Epithelial cell of prostate (primary cell): ENCODE measurements at places on chromosomes 16 and 17.

- DNase-seq, result no peak
Measured at GRCh38 chr17:6610011-6610410, 30.5 kb downstream of the KIAA0753 start.

GRCh38 chr17:41973408-41973811, 6.8 kb downstream of the CNP start:
- DNase-seq, result no peak

DNA sequence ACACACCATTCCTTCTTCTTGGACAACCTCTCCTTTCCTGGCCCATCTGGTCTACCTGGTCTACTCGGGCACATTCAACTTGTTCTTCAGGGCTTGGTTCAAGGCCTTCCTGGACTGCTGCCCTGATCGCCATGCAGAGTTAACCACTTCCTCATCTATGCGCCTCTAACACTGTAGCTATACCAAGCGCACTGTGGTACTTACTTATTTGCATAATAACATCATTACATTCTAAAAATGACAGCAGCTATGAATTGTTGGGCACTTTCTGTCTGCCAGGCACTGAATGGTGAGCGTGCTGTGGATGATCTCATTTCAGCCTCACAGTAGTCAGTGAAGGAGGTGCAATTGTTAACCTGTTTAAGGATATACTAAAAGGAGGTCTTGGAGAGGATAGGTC, 66.9 kb upstream of the SDK2 start:
- no peak for DNase-seq

DNA sequence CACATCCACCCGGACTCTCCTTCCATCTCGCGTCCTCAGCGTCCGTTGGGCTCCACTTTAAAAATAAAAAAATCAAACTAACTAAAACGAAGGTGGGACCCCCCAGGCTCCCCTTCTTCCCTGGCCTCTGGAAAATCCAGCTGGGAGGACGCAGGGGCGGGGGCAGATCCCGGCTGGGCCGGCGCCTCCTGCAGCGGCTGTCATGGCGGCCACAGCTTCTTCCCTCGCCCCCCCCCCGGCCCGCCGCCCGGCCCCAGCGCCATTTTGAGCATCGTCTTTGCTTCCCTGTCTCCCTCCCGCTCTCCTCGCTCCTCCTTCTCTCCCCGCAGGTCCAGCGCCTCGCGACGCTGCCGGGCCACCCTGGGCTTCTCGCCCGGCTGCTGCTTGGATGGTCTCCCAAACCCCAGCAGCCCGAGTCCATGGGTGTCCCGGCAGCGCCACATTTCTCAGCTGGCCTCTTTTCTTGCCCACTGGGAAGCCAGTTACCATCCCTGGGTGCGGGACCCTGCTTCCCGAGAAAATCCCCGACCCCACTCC, 3.3 kb downstream of the HOXB2 start:
- DNase-seq, result no peak

DNA sequence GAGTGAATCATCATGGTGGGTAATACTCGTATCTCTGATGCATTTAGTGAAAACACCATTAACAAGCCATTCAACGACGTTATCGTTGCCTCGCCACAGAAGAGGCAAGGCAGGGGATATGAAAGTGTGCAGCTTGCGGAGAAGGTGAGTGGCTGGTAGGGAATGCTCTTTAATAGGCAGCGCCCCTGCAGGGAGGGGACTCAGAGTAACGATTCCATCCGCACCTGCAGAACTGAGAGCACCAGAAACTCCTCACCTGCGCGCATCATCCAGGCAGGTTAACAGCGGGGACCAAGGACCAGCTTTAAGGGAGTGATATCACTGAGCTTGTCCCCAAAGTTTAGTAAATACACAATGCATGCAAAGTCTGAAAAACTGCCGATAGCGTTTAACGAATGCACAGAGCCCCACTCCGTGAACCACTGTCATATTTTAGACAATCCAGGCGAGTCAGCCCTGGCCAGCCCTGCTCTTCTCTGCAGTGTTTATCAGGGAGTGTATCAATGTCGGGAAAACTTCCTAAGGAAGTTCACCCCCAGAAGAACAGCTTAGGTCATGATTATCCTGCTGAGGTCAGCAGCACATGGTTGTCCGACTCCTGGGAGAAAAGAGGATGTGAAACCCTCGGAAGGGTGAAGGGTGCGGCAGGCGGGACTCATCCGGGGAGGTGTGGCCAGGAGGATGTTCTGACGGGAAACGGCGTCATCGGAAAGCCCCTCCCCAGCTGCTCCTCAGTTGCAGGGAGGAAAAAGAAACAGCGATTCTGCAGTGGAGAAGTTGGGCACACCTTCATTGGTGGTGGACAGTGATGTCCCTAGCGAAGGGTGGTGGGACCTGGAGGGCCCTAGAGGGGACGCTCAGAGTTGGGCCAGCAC, 68.5 kb upstream of the DNAH17 start:
- no peak for DNase-seq

- no peak for DNase-seq
Measured at GRCh38 chr17:68820825-68821481, 134.2 kb downstream of the ABCA8 start.

GRCh38 chr16:11200592-11200991, 55.4 kb downstream of the SOCS1 start:
- no peak for DNase-seq

- DNase-seq, result no peak
Measured at GRCh38 chr16:54503011-54503855, 216.6 kb upstream of the IRX3 start.

- no peak for DNase-seq
Measured at GRCh38 chr17:67068999-67069398, 24.6 kb downstream of the CACNG1 start.

GRCh38 chr16:528111-529011, 849 bp downstream of the CAPN15 start:
- DNase-seq, result peak; percentile 12

GRCh38 chr17:77601054-77601979, 357.2 kb upstream of the TNRC6C start:
- no peak for DNase-seq

- DNase-seq, result peak; percentile 57
Measured at GRCh38 chr16:20911361-20911760, 10.8 kb downstream of the LYRM1 start.

GRCh38 chr17:81153340-81153803, 11.9 kb upstream of the PVALEF start:
- DNase-seq, result no peak

DNA sequence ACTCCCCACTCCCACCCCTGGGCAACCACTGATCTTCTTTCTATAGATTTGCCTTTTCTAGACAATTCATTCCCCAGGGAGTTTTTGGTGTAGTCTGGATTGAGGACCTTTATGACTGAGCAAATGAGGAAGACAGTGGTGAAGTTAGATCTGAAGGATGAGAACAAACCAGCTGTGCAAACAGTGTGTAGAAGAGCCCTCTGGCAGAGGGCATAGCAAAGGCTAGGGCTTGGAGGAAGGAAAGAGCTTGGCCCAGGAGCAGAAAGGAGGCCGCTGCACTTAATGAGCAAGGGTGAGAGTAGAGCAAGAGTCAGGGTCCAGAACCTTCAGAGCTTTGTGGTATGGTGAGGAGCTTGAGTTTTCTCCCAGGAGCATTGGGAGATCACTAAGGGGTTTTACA, 352.7 kb downstream of the CA10 start:
- DNase-seq, result no peak

GRCh38 chr16:64455275-64455674, 666.6 kb downstream of the CDH11 start:
- no peak for DNase-seq

DNA sequence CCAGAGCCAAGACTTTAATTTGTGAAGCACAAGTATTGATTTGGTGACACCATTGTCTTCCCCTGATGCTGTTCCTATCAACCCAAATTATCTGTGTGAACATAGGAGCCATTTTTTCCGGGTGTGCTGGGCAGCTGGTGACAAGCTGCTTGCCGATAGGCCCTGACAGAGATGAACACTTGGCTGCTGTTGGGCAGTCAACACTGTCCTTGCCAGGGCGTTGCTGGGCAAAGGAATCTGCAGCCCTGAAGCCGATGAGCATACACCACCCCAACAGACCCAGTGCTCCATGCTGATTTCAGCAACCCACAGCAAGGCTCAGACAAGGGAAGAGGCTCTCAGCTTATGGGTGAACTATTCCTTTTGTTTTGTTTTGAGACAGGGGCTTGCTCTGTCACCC, 105.4 kb downstream of the YPEL2 start:
- DNase-seq, result no peak

DNA sequence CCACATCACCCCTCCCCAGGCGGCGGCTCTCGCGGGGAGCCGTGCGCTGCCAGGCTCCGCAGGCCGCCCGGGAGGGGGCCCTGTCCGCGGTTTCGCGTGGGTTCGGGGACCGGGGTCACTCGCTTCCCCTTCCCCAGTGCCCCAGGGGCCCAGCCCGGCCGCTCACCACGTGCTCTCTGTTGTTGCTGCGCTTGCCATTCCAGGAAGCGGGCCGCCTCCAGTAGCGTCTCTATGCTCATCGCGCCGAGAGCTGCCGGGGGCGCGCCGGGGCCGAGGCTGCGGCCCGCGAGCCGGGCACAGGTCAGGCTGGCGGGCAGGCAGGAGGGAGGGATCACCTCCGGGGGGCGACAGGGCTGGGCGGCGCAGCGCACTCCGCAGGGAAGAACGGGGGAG, 390 bp downstream of the MNT start:
- no peak for DNase-seq

DNA sequence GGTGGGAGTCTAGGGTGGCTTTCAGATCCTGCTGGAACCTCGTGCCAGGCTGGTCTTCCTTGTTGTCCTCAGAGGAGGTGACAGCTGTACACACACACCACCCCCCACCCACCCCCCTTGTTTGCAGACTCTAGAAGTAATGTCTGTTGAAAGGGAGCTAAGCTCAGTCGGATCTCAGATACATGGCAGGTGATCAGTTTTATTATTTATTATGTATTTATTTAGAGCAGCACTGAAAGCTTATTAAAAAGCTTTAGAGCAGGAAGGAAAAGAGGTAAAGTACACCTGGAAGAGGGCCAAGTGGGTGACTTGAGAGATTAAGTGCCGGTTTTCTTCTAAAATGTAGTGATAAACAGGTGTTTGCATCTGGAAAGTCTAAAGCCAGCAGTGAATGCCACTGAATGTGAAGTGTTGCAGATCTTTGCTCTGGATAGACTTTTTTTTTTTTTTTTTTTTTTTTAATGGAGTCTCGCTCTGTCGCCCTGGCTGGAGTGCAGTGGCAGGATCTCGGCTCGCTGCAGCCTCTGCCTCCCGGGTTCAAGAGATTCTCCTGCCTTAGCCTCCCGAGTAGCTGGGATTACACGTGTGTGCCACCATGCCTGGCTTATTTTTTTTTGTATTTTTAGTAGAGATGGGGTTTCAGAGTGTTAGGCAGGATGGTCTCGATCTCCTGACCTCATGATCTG, 40.2 kb downstream of the FOXK2 start:
- DNase-seq, result no peak

GRCh38 chr17:34361478-34362061, 1.5 kb downstream of the CCL1 start:
- peak; percentile 56 for DNase-seq

DNA sequence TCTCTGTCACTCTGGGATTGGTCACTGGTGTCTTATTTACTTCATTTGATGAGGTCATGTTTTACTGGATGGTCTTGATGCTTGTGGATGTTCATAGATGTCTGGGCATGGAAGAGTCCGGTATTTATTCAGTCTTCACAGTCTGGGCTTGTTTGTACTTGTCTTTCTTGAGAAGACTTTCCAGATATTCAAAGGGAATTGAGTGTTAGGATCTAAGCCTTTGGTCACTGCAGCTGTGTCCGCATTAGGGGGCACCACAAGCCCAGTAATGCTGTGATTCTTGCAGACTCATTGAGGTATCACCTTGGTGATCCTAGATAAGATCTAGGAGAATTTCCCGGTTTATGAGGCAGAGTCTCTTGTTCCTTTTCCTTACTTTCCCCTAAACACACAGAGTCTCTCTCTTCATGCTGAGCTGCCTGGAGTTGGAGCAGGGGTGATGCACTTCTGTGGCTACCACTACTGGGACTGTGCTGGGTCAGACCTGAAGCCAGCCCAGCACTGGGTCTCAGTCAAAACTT, 214.7 kb downstream of the SPECC1 start:
- DNase-seq, result peak; percentile 43

- DNase-seq, result no peak
Measured at GRCh38 chr16:3718019-3718391, 681 bp upstream of the TRAP1 start.

DNA sequence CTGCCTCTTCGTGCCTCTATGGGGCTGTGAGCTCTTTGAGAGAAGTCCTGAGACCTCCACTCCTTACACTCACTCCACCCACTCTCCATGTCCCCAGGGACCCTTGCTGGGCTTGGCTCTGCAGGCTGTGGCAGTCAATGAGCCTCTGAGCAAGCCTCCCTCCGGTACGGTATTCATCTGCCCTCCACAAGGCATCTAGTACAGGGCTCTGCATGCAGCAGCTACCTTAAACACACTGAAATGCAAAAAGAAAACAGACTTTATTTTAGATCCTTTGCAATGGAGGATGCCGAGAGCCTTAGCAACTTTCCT, 38.9 kb upstream of the SMPD3 start:
- no peak for DNase-seq

- DNase-seq, result no peak
Measured at GRCh38 chr17:64304551-64304950, 41.5 kb upstream of the TEX2 start.

GRCh38 chr16:47284999-47285398, 141.3 kb upstream of the NETO2 start:
- no peak for DNase-seq

DNA sequence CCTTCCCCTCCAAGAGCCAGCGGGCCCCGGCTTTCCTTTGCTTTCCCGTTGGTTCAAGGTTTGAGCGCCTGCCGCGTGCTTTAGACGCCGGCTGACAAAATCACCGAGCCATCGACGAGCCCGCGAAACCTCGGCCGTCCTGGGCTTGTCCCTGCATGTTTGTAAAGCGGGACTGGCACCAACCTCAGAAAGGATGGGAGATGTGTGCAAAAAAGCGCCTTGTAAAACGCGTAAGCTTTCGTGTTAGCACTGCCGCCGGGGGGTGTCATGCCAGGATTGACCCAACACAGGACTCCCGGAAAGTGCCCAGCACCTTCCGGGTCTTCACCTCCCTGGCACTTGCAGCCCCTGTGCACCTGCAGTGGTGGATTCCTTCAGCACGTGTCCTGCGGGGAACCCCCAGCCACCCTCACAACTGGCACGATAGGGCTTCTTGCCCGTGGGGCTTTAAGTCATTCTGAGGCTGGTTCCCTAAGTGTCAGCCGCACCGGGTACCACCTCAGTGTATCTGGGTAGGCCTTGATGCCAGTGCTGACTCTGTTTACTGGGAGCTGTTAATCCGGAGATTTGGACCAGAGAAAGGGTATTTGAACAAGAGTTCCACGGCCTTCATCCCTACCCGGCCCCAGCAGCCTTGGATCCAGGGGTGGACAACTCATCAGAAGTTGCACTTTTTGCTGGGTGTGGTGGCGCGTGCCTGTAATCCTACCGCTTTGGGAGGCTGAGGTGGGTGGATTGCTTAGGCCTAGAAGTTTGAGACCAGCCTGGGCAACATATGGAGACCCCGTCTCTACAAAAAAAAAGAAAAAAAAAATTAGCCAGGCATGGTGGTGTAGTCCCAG, 817 bp downstream of the NDUFAF8 start:
- DNase-seq, result peak; percentile 29

- no peak for DNase-seq
Measured at GRCh38 chr17:12790249-12791106, 1.2 kb downstream of the ARHGAP44 start.
